ENCODE measurements at places on chromosomes 1 and 21.

- no peak for DNase-seq
Measured at GRCh38 chr21:40840401-40841125, 6.4 kb downstream of the DSCAM start.

GRCh38 chr1:26771643-26772321 is 16.0 kb upstream of the PIGV start:
- DNase-seq, result peak; percentile 100

DNA sequence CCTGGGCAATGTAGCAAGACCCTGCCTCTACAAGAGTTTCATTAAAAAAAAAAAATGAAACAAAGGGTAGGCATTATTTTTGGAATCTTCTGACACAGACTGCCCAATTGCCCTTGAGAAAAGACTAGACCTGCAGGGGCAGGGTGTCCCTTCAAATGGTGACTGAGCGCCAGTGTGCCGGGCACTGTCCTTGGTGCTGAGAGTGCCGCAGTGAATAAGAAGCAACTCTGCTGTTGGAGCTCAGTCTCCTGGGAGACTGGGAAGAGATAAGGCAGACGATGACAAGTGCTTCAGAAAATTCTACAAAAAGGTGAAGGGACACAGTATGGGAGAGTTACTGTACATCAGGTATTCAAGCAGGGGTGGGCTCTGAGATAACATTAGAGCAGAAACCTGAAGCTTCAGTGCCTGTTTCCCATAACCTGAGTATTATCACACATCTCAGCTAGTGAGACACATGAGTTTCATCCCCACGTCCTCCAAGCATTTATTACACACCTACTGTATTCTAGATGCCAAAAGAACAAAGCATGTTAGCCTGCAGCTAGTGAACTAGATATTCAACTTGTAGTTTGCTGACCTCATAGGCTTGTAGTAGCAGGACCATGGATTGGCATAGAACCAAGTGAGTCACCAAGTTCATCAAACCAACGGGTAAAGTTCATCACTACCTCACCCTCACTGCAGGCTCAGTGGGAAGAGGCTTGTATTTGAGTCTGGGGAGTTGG is 18.4 kb upstream of the RPL11 start:
- DNase-seq, result peak; percentile 88

DNA sequence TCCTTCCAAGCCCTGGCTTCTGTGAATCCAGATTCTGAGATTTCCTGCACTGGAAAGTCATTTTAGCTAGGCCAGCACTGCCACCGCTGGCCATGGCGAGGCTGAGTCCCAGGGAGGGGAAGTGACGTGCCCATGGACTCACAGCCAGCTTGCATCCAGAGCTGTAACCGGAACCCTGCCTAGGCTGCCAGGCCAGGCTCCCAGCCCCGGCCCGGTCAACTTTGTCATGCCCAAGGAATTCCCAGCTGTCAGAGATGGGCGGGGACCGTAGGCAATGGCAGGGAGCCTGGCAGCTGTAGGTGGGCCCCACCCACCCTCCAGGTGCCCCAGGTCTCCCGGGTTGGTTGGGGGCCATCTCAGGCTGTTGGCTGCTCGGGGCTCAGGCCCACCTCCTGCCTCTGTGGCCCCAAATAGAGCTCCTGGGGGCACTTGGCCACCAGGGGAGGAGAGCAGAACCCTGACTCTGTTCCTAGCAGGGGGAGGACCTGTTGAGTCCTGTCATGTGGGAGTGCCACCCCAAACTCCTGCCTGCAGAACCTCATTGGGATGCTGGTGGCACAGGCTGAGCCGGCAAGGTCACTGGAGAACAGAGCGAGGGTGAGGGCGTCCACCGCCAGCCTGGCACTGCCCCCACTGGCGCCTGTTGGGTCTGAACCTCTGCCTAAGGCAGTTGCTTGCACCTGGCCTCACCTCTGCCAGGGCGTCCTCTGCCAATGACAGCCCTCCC is 57.8 kb downstream of the FOXO6 start:
- DNase-seq, result peak; percentile 81

- no peak for DNase-seq
Measured at GRCh38 chr1:30461640-30462039, 261.7 kb downstream of the MATN1 start.

GRCh38 chr1:151039521-151039920 is 3.1 kb downstream of the BNIPL start:
- no peak for DNase-seq

GRCh38 chr1:182890927-182891610 is 51.9 kb downstream of the DHX9 start:
- no peak for DNase-seq

- DNase-seq, result no peak
Measured at GRCh38 chr1:22752339-22752738, 41.7 kb downstream of the EPHB2 start.

DNA sequence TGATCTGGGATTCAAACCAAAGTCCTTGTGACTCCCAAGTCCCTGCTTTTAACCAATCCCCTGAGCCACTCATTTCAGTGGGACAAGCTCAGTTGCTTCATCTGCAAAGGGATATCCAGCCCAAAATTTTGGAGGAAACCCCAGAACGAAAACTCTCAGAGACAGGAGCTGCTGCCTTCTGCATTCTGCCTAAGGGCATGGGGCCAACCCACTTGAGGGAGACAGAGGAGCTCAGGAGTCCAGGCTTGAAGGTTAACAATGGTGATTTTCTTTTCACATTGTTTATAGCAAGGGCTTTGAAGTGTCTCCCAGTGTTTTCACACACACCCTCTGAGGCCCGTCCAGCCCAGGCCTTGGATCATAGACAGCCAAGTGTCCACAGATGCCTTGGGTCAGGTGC is 148.1 kb upstream of the CTTNBP2NL start:
- no peak for DNase-seq

GRCh38 chr1:100955322-100955721 is 59.4 kb downstream of the SLC30A7 start:
- DNase-seq, result peak; percentile 94

DNA sequence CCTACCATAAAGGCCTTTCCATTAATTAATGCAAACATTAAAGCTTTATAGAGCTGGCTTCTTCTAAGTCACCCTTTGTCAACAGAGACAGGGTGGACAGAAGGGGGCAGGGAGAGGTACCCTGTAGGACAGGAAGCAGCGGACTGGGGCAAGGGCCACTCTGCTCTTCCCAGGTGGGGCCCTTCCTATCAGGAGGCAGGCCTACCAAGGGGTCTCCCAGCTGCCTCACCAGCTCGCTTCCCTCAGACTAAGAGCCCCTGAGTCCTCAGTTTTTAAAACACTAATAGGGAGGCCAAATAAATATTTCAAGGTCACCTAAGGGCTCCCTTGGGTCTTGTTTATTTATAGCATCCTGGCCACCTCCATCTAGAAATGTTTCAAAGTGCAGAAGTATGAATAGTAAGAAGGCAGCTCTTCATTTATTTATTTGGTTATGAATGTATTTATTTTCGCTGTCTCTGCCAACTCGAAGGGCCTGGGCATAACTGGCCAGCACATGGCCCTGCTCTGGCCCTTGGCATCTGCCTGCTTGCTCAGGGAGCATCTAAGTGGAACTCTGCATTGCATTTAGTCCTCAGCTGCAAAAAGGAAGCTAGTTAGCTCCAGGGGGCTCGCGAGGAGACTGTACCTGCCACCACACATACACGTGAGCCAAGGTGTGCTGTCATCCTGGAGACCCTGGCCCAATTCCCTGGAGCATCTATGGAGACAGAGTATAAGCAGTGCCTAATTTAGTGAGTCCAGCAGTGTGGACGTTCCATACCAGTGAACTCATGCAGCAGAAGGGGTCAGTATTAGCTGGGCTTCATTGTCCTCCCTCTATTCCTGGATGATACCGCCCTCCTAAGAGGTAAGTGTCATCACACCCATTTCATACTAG is 395.1 kb upstream of the VAMP3 start:
- no peak for DNase-seq

- no peak for DNase-seq
Measured at GRCh38 chr21:17949421-17949820, 130.3 kb upstream of the C21orf91 start.

GRCh38 chr1:193085263-193085662 is 20.0 kb downstream of the GLRX2 start:
- DNase-seq, result no peak

- DNase-seq, result no peak
Measured at GRCh38 chr1:31633117-31633516, 11.6 kb downstream of the PEF1 start.

GRCh38 chr1:244614113-244614836 is 38.7 kb upstream of the DESI2 start:
- no peak for DNase-seq

GRCh38 chr1:228216371-228217320 is 8.8 kb downstream of the OBSCN start:
- DNase-seq, result no peak

DNA sequence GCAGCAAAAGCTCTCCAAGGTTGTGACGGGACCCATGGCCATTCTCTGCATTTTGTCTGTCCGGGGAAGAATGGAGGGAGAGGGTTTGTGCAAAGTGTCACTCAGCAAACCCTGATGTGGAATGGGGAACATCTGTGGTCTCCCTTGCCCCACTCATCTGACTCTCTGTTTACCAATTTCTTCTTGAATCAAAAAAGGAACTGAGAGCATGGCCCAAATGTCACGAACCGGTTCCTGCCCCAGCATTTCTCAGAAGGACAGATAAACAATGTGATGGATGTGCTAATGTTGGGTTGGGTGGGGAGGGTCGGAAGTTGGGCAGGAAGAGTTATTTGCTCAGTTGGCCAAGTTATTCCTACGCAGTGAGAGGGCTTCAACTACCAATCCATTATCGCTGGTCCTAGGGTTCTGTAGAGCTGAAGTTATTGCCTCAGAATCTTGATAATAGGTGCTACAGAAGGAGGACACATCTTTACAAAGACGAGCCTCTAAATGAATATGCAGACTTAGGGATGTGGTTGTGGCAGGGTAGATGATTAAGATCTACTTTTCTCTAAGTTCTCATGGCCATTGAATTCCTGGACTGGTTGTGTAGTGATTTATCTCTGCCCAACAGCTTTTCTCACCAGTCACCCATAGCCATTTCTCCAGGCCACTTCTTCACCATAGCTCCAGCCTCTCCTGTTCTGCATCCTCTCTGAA is 9.6 kb upstream of the DUSP12 start:
- DNase-seq, result no peak

DNA sequence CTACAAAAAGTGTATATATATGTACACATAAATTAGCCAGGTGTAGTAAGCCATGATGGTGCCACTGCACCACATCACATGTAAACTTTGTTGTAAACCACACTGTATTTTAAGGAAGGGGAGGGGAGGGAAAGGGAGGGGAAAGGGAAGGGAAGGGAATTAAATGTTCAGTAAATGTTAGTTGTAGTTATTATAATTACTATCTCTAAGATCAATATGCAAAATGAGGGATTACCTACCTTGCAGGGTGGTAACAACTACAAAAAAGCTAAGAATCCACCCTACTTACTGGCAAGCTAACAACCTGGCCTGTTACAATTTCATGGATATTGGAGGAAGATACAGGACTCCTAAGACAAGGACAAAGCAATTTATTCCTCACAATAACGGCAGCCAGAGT is 17.7 kb downstream of the FAF1 start:
- DNase-seq, result no peak

DNA sequence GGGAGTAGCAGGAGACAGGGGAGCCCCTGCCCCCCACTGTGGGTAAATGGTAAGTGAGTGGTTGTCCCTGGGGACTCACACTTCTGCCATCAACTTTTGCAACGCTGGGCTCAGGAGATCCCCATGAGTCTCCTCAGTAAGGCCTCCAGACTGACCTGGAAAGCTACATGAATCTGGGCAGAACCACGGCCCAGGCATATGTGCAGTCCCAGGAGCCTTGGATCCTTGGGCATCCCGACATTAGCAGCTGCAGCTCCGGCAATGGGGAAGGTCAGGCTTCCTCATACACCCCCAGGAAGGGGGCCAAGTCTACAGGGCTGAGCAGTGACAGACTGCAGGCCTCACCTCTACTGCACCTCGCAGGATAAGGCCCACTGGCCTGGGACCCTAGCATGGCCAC is 868.7 kb upstream of the ADGRL4 start:
- no peak for DNase-seq

DNA sequence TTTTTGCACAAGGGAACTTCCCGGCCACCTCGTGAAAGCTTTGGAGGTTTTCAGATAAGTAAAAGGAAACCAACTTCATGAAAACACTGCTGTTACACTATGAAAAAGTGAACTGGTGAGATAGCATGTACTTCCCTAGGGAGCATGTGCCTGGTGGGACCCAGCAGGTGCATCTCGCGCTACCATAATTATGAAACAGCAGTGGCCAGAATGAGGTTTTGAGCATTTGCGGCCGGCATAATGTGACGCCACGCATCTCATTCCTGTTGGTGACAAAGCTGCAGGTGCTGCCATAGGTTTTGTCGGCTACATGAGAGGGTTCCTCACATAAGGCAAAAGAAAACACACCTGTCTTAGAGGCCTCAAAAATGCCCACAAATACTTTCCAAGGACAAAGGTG is 1.7 kb downstream of the KRTAP10-3 start:
- no peak for DNase-seq

GRCh38 chr1:39258146-39258924 is 53.8 kb downstream of the MACF1 start:
- DNase-seq, result peak; percentile 65

DNA sequence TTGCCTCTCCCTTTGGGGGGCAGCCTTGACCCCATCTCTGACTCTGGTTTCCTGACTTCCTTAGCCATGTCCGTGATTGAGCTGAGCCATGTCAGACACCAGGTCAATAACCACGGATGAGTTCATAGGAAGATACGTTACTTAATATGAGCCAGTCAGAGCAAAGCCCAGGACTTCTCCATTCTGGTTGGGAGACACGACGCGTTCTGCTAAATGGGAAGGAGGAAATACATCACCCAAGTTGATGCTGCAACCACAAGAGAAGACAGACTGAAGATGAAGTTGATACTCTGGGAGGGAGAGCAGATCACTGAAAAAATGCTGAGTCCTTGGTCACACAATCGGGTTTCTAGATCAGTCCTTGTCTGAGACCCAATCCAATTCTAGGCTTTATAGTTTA is 90.9 kb downstream of the MATN1 start:
- DNase-seq, result no peak

- DNase-seq, result no peak
Measured at GRCh38 chr1:64946916-64947315, 19.4 kb downstream of the JAK1 start.

- no peak for DNase-seq
Measured at GRCh38 chr1:36590264-36590663, 107.6 kb upstream of the CSF3R start.

DNA sequence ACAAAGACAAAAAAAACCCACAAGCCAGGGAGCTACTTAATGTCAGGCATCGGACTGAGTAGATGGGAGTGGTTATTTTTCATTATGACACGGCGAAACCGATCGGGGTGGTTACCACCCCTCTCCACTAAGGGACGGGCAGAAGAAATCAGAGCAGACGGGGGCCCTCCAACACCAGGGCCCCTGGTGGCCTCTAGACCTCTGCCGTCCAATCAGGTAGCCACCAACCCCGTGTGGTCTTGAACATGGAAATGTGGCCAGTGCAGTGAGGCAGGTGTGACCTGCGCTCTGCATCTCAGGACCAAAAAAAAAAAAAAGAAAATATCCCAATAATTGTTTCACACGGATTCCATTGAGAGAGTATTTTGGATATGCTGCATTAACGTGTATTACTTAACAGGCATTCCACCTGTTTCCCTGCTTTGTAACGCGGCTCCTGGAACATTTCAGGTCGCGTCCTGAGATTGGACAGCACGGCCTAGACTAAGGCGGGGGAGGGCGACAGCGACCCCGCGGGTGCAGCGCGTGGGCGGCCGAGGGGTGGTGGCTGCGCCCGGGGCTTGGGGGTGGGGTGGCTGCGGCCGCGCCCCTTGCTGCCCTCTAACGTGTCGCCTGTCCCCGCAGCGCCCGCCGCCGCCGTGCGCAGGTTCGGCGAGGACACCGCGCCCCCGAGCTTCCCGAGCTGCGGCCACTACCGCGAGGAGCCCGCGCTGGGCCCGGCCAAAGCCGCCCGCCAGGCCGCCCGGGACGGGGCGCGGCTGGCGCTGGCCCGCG is 48.3 kb downstream of the SIM2 start:
- DNase-seq, result no peak

GRCh38 chr1:111346089-111346885 is 55.6 kb downstream of the CHIA start:
- peak; percentile 70 for DNase-seq
